ENCODE measurements at places on chromosomes 6 and 20.

DNA sequence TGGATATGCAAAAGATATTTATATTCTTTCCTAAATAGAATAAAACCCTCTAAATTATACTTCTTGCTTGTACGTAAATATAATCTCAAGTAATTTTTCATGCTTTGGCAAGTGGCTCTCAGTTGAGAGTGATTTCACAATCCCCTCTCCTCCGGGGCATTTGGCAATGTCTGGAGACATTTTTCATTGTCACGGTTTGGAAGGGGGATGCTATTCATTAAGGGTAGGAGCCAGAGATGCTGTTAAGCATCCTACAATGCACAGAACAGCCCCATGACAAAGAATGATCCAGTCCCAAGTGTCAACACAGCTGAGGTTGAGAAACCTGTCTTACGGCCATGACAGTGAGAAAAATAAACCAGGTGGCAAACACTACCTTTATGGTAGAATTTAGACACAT is 75.7 kb downstream of the AGPAT4 start:
- DNase-seq = no peak

DNA sequence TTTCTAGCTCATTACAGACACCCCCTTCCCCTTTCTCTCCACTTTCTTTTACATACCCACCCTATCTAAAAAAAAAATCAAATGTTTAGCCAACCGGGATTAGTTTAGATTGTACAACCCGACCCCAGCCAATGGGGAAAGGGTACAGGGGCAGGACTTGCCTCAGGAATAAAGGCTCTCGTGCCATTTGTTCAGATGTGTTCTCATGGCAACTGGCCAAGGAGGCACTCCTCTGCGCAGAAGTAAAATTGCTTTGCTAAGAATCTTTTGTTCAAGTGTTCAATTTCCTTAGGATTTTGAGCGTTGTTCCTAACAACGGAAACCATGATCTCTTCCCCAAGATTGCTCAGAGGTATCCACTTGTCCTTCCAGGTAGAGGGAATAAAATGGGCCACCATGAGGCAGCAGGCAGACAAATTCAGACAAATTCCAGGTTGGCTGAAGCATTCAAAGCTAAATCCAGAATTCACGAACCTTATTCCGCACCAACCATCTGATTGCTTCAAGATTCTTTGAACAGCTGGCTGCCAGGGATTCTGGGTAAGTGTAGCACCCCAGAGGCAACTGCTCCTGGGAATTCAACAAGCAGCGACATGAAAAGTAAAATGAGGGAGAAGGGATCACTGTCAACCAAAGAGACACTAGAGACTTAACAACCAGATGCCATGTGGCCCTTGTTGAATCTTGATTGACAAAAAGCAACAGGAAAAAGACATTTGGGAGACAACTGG is 431.8 kb downstream of the PREX1 start:
- DNase-seq = no peak

DNA sequence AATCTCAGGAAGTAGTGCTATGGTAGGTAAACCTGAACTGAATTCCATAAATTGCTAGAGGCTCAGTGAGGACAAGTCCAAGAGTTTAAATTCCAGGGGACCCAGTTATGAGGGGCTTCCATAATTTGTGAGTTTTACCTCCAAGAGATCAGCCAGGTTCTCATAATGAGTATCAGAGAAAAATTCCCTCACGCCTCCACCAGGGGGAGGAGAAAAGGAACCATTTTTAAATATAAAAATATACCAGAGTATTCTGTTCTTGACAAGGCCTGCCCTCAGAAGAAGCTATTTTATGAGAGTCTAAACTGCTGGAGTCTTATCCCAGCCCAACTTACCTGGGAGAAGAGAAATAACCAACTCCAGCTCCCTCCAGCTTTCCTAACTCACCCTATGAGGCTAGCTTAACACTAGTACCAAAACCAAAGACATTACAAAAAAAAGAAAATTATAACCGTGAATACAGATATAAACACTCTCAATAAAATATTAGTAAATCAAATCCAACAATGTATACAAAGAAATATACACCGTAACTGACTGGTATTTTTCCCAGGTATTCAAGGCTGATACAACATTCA is 158.7 kb downstream of the TFAP2A start:
- no peak for DNase-seq

- DNase-seq = no peak
These were observed 8.5 kb downstream of the LRRC1 start for GRCh38 chr6:53803081-53803860.

DNA sequence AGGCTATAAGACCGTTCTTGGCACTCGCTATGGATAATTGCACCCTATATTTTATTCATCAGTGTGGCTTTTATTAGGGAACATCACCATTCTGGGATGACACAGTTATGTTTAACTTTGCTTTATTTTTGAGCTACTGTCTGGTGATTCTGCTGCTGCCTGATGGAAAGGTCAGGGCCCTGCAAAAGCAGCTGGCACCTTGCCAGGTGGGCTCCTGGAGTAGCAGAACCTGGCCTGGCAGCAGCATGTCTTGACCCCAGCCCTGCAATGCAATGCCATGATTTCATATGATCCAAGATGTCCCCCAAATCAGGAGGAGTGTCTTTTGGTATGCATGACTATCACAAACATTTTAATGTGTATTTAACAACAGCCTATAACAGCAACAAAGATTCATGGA is 228.4 kb upstream of the RSPO3 start:
- no peak for DNase-seq

DNA sequence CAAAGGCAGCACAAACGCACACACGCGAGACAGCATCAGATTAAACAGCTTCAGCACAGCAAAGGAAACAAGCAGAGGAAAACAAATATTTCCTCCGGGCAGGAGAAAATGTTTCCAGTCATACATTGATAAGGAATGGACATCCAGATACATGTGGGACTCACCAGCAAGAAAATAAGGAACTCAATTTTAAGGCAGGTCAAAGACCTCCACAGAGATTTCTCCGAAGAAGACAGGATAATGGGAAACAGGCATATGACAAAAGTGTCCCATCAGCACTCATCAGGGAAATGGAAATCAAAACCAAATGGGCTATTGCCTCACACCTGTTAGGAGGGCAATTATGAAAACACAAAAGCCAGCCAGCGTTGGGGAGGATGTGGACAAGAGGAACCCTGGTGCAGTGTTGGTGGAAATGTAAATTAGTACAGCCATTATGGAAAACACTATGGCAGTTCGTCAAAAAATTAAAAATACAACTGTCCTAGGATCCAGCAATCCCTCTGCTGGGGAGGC is 9.7 kb upstream of the SLCO4A1 start:
- DNase-seq = no peak

- DNase-seq = no peak
These were observed 101.9 kb downstream of the CDH26 start for GRCh38 chr20:60060006-60060557.

GRCh38 chr6:30829639-30830255 is 54.6 kb upstream of the DDR1 start:
- DNase-seq = no peak

DNA sequence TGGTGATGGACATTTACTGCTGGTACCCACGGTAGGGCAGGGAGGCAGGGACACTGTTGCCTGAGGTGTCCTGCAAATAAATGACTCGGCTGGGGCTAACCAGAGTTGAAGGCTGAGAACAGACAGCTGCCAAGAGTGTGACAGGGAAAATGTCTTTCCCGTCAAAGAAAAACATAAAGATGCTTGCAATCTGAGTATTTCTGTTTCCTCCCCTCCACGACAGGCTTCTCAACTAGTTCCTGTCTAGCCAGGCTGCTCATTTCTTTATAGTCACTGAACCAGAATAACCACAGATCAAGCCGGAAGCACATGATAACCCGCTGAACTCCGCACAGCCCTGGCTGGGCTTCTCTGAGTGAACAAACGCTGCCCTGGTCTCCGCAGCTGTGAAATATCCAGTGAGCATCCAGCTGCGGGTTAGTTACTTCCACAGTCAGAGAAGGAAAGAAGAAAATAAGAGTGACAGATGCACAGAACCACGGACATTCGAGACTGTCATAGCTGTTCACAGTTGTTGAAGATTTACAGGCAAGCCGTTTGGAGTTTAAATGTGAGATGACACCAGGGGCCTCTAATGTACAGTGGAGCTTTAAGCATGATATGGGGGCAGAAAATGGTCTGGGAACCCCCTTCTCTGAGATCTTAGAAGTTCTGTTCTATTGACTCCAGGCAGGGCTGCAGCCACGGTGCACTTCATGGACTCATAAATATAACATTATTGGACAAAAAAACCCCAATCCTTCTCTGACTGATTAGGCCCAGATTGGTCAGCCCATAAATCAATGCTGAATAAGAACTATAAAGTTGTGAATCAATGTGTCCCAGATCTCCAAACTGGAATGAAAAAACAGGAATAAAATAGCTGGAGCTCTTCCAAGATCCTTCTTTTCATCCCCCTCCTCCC is 299.9 kb upstream of the SUPT3H start:
- DNase-seq = peak; percentile 59

DNA sequence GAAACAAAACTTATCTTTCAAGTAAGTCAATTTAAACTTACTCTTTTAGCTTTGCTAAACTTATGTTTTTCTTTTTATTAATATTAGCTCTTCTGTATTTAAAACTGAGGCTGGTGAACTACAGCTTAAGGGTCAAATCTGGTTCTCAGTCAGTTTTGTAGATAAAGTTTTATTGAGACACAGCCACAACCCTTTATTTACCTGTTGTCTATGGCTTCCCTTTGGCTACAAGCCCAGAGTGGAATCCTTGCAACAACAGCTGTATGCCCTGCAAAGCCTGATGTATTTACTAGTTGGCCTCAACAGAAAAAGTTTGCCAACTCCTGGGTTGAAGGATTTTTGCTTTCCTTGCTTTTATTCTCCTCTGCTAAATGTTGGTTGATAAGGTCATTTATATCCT is 491.4 kb upstream of the RNF217 start:
- no peak for DNase-seq

- no peak for DNase-seq
These were observed 27.0 kb upstream of the ADGRF1 start for GRCh38 chr6:47069156-47069555.

GRCh38 chr20:50968289-50968688 is 9.7 kb downstream of the MOCS3 start:
- DNase-seq = no peak

- peak; percentile 62 for DNase-seq
These were observed 679 bp upstream of the PPDPF start for GRCh38 chr20:63519668-63520503.

- no peak for DNase-seq
These were observed 14.4 kb upstream of the MRPS10 start for GRCh38 chr6:42232035-42232434.

DNA sequence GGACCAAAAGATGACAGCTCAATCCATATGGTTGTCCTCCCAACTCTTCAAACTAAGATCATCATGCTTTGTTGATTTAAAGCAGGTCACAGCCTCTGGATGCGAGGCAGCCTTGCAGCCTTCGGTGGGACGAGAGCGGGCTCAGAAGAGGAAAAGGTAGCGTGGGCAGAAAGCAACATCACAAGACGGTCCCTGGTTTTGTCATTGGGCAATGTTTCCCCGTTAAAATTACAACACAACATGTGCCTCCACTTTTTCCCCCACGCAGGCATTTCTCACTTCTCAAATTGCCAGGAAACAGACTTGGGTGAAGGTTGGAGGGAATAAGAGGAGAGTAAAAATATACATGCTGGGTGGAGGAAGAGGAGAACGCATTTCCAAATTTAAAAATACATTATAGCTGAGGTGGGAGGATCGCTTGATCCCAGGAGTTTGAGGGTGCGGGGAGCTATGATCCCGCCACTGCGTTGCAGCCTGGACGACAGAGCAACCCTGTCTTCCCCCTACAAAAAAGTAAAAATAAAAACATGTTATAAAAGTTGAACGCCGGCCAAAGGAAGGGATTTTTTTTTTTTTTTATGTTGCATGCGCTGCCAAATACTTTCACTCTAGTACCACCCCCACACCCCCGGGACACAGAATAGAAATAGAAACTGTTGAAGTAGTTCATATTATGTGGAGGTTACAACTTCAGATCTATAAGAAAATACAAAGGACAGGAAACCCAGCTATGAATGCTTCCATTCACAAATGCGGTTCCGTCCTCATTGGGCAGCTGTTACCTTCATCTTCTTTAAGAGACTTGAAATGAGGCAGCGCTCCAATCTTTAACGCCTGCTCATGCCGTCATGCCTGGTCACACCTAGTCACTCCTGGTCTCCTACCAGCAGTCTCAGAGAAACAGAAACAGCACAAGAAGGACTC is 13.9 kb upstream of the NAA20 start:
- DNase-seq = no peak

All from CD4-positive, alpha-beta T cell treated with Interleukin-15 for 4 hours (primary cell).